SJSA1 (cell line): ENCODE measurements at places on chromosomes 5 and 9. TPM values are rescaled to one million over a fixed set of nuclear protein-coding genes. Genes with fewer than 3 reads are reported as not detected.
A peak's percentile ranks its signal among the peaks of the same experiment; 100 is the strongest.

The TXN gene
- total RNA-seq: 246 and 303 TPM in 2 replicates

GRCh38 chr9:92618633-92619225 is 51.2 kb downstream of the IPPK start:
- peaks cover 11% of the 10 kb centered on the region for H3K4me1 ChIP-seq
- H3K27me3 ChIP-seq: no peaks in the 10 kb centered on the region
- peaks cover 41% of the 10 kb centered on the region for H3K36me3 ChIP-seq
- no peak for DNase-seq
- no peak overlapping the region for H3K27ac ChIP-seq
- no peak overlapping the region for H3K4me3 ChIP-seq

The OMD gene
- total RNA-seq: 0.37 and 0.81 TPM in 2 replicates

- no peaks in the 10 kb centered on the region for H3K36me3 ChIP-seq
- H3K27me3 ChIP-seq: no peaks in the 10 kb centered on the region
- no peak overlapping the region for H3K27ac ChIP-seq
- no peak overlapping the region for H3K4me3 ChIP-seq
- DNase-seq: no peak
These were observed 19.2 kb downstream of the BHMT start for GRCh38 chr5:79130781-79131180.

GRCh38 chr9:8391132-8391531 is 591.6 kb upstream of the DMAC1 start:
- H3K4me1 ChIP-seq: no peaks in the 10 kb centered on the region
- no peak overlapping the region for H3K27ac ChIP-seq
- no peak overlapping the region for H3K4me3 ChIP-seq
- DNase-seq: no peak
- no peaks in the 10 kb centered on the region for H3K36me3 ChIP-seq

DNA sequence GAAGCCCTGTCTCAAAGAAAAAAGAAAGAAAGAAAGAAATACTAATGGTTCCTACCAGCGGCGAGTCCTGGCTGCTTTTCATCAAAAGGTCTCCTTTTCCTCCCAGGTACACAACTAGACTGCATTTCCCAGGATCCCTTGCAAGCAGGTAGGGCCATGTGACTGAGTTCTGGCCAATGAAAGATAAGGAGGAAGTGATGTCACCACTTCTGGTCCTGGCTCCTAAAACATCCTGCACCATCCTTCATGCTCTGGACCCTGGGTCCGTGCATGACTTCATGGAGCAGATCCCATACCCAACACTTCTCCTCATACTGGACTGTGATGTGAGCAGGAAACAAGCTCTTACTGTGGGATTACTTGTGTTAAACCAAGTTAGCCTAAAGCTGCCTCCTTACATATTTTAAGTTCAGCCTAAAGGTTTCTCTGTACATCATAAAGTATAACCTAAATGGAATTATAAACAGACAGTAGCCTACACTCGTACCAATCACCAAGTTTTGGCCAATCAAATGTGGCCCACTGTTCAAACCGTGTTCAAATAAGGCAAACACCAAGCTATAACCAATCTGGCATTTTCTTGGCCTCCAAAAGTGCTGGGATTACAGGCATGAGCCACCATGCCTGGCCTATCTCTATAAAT is 30.2 kb upstream of the FUBP3 start:
- no peaks in the 10 kb centered on the region for H3K36me3 ChIP-seq
- no peak overlapping the region for H3K4me3 ChIP-seq
- H3K27me3 ChIP-seq: peaks cover 3% of the 10 kb centered on the region; the same call in 1 of the 2 replicates
- DNase-seq: no peak
- no peaks in the 10 kb centered on the region for H3K4me1 ChIP-seq

- H3K4me1 ChIP-seq: peaks cover 15% of the 10 kb centered on the region
- no peaks in the 10 kb centered on the region for H3K27me3 ChIP-seq
- peak; percentile 36 for DNase-seq
- H3K36me3 ChIP-seq: peaks cover 13% of the 10 kb centered on the region; the same call in 1 of the 2 replicates
- peak overlapping the region; percentile 11; the same call in 1 of the 2 replicates for H3K27ac ChIP-seq
These were observed 35.3 kb downstream of the PFDN1 start for GRCh38 chr5:140267559-140268018.
